ENCODE measurements at places on chromosomes 16 and 17.
A peak's percentile ranks its signal among the peaks of the same experiment; 100 is the strongest.

GRCh38 chr17:75130632-75131277 is 787 bp downstream of the NT5C start:
- peak; percentile 81 for DNase-seq

GRCh38 chr16:20568404-20568803 is 7.8 kb downstream of the ACSM2B start:
- DNase-seq, result no peak

GRCh38 chr16:53713403-53714204 is 9.6 kb downstream of the FTO start:
- DNase-seq, result no peak

- no peak for DNase-seq
These were observed 158.6 kb downstream of the C16orf78 start for GRCh38 chr16:49531931-49532840.

DNA sequence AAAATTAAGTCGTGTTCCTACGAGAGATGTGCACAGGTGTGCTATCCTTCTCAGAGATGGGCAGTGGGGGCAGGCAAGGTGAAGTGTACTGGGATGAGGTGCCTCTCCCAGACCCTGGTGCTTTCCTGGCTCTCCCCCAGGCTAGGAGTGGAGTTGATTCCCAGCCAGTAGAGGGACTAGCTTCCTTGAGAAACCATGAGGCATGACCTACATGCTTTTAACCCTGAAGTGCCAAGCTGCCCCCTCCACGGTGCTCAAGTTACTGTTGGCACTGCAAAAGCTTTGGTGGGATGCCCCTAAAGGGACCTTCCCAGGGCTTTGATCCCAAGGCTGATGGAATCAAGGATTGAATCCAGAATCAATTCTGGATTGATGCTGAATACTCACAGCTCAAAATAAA is 47.0 kb upstream of the SREBF1 start:
- DNase-seq, result no peak

DNA sequence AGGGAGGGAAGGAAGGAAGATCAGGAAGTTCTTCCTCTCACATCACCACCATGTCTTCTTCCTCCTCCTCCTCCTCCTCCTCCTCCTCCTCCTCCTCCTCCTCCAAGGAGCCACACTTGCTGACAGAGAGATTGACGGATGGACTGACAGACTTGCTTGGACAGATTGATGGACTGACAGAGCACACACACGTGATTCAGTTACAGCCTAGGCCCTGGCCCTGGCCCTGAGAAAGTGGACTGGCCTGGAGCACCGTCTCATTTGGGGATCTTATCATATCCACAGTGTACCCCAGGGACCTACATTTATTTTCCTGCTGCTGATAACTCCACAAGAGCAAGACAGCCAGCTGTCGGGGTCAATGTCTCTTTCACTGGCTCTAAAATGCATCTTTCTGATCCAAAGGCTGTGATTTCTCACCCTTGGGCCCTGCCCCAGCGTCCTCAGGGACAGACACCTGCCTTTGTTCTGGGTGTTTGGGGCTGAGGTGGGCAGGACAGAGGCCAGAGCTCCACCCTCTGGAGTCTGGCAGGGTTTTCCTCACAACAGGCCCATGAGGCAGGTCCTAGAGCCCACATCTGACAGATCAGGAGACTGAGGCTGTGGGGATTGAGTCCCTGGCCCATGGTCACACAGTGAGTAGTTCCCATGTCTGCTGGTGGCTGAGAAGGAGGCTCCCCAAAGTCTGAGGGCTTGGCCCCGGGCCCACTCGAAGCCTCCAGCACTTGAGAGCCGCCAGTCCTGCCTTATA is 2.3 kb upstream of the P2RX1 start:
- no peak for DNase-seq

DNA sequence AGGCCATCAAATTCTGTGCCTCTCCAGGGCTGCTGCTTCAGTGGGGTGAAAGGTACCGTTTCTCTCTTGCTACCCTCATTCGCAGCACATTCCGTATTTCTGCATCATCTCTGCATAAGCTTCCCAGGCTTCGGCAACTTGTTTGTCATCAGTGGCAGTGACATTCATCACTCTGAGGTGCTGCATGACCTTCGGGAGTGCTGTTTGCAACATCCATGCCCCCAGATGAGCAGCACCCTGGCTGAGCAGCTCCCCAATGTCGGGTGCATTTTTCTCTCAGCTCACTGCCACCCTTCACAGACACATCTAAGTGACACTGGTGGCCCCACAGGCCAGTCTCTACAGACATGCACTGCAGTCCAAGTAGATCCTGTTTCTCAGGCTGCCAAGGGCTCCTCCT is 3.8 kb downstream of the CREBBP start:
- DNase-seq, result no peak

Measured in HTR-8/SVneo (cell line).